PC-3 (cell line): ENCODE measurements at places on chromosomes 6 and 20. TPM values are rescaled to one million over a fixed set of nuclear protein-coding genes. Genes with fewer than 3 reads are reported as not detected.

DNA sequence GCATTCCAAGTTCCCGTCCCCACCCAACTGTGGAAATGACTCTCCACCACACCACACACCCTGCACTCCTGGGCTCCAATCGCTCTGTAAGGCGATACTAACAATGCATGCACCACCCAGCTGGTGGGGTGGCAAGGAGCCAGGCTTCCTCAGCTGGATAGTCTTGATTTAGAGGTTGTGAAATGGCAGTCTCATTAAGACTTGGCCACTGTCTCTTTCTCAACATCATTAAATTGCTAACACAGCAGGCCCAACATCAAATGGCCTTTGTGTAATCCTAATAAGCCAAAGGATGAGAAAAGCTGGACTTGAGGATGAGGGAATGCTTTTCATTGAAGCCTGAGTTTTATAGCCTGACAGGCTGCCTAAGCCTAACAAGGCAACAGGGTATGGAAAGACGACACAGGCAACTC is 223.7 kb downstream of the GMDS start:
- peak; percentile 66 for DNase-seq
- H3K27ac ChIP-seq, result no peak overlapping the region
- H3K36me3 ChIP-seq, result no peaks in the 10 kb centered on the region
- H3K27me3 ChIP-seq, result no peaks in the 10 kb centered on the region
- peaks cover 14% of the 10 kb centered on the region for H3K4me1 ChIP-seq

GRCh38 chr20:11047559-11047958 is 373.8 kb upstream of the JAG1 start:
- no peak overlapping the region for H3K27ac ChIP-seq
- peak; percentile 19 for DNase-seq
- no peak overlapping the region for H3K4me3 ChIP-seq
- no peaks in the 10 kb centered on the region for H3K36me3 ChIP-seq
- 0 out of 2 replicates have a peak, but pooled peaks cover 4% of the 10 kb centered on the region for H3K4me1 ChIP-seq

- H3K27me3 ChIP-seq, result peaks cover 46% of the 10 kb centered on the region
- no peak overlapping the region for H3K4me3 ChIP-seq
- no peaks in the 10 kb centered on the region for H3K36me3 ChIP-seq
- H3K27ac ChIP-seq, result no peak overlapping the region
- no peak for DNase-seq
These were observed 162.0 kb upstream of the RNF217 start for GRCh38 chr6:124800222-124800621.

- peak; percentile 59 for DNase-seq
- H3K36me3 ChIP-seq, result no peaks in the 10 kb centered on the region
- H3K4me3 ChIP-seq, result no peak overlapping the region
- no peak overlapping the region for H3K27ac ChIP-seq
- no peaks in the 10 kb centered on the region for H3K4me1 ChIP-seq
- no peaks in the 10 kb centered on the region for H3K27me3 ChIP-seq
These were observed 28.4 kb downstream of the LYRM2 start for GRCh38 chr6:89610149-89610642.

- peak overlapping the region; percentile 53 for H3K27ac ChIP-seq
- H3K4me1 ChIP-seq, result peaks cover 6% of the 10 kb centered on the region; the same call in 1 of the 2 replicates
- H3K27me3 ChIP-seq, result no peaks in the 10 kb centered on the region
- DNase-seq, result peak; percentile 39
- H3K4me3 ChIP-seq, result peak overlapping the region; percentile 86
- H3K36me3 ChIP-seq, result no peaks in the 10 kb centered on the region
These were observed 127.8 kb downstream of the HFE start for GRCh38 chr6:26214803-26215584.

DNA sequence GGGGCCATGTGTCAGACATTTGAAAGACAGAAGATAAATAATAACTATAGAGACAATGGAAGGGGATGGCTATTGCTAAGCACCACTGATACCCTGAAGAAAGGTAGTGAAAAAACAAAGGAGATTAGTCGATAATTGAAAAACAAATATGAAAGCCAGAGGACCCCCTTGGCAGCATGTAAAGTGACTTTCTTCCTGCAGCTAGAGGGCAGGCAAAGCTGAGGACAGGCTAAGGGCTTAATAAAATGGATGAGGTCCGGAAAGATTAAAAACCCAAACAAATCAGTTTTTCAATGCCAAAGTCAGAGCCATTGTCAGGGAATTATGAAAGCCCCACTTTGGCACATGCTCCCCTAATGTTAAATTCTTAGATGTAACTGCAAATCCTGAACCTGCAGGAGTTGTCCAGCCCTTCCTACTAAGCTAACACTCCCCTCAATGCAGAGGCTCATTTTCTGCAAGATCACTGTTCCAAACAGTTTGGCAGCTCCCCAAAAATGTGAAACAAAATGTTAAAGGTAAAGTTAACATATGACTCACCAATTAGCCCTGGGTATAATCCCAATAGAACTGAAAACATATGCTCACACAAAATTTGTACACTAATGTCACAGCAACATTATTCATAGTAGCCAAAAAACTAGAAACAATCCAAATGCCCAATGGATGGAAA is 1177.9 kb downstream of the GRIK2 start:
- no peak overlapping the region for H3K27ac ChIP-seq
- H3K4me3 ChIP-seq, result no peak overlapping the region
- peaks cover 9% of the 10 kb centered on the region; the same call in 1 of the 2 replicates for H3K4me1 ChIP-seq
- no peaks in the 10 kb centered on the region for H3K27me3 ChIP-seq
- DNase-seq, result peak; percentile 52

- H3K27me3 ChIP-seq, result no peaks in the 10 kb centered on the region
- H3K4me3 ChIP-seq, result no peak overlapping the region
- no peaks in the 10 kb centered on the region for H3K36me3 ChIP-seq
These were observed 613.7 kb upstream of the FLRT3 start for GRCh38 chr20:14951105-14951504.

DNA sequence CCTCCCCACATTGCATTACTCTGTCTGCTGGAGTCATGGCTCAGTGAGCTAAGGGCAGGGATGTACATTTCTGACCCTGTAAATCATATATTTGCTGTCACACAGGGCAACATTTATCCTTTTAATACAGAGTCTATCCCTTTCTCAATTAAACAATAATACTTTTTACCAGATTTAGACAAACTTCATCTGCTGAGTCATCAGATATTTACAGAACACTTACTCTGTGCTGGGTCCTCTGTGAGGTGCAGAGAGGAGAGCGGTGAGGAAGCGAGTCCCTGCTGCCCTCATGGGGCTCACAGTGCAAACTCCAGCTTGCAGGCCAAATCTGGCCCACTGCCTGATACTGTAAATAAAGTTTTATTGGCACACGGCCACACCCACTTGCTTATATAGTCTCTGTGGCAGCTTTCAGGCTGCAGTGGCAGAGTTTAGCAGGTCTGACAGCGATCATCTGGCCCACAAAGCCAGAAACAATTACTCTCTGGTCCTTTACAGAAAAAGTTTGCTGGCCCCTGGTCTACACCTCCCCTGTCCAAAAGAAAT is 144.5 kb downstream of the CDH26 start:
- H3K36me3 ChIP-seq, result no peaks in the 10 kb centered on the region
- DNase-seq, result peak; percentile 10
- H3K4me1 ChIP-seq, result no peaks in the 10 kb centered on the region
- no peak overlapping the region for H3K4me3 ChIP-seq

- DNase-seq, result no peak
- H3K4me3 ChIP-seq, result no peak overlapping the region
- no peaks in the 10 kb centered on the region for H3K27me3 ChIP-seq
- no peaks in the 10 kb centered on the region for H3K36me3 ChIP-seq
These were observed 263.2 kb upstream of the RNF217 start for GRCh38 chr6:124699038-124699437.

- peak; percentile 35 for DNase-seq
- no peaks in the 10 kb centered on the region for H3K27me3 ChIP-seq
- H3K36me3 ChIP-seq, result no peaks in the 10 kb centered on the region
These were observed 31.5 kb upstream of the IRAK1BP1 start for GRCh38 chr6:78835817-78836216.

The SLC29A1 gene
- total RNA-seq, result 54.7 and 60.4 TPM in 2 replicates

The DACT2 gene
- not detected in 2 replicates for total RNA-seq

The SLC17A9 gene
- total RNA-seq, result not detected in 2 replicates

The CTCFL gene
- not detected in 2 replicates for total RNA-seq

The TMEM200A gene
- 0.40 TPM in 1 of 2 replicates, not detected in the other for total RNA-seq

The KIF25 gene
- total RNA-seq, result not detected in 2 replicates

The ATP6V1G2 gene
- 1.1 and 1.2 TPM in 2 replicates for total RNA-seq

The VWA7 gene
- total RNA-seq, result 0.98 and 1.9 TPM in 2 replicates

The FABP7 gene
- not detected in 2 replicates for total RNA-seq

The VSX1 gene
- total RNA-seq, result not detected in 2 replicates
